Renal cortex interstitium (tissue), 15 donors: ENCODE measurements at places on chromosomes 12 and 14.

DNA sequence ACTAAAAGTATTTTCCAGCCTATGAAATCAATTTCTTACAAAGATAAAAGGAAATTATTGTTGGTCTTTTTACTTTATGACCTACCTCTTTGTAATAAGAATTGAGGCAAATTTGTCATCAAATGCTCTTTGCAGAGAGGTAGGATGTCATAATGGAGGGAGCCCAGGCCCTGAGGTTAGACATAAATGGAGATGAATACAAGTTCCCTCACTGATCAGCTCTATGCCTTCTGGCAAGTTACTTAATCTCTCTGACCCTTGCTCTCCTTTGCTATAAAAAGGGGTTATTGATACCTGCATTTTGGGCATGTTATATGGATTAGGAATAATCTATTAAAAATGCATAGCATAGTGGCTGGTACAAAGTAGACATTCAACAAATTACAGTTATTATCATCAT, 146.9 kb upstream of the KRR1 start:
- DNase-seq = no peak

DNA sequence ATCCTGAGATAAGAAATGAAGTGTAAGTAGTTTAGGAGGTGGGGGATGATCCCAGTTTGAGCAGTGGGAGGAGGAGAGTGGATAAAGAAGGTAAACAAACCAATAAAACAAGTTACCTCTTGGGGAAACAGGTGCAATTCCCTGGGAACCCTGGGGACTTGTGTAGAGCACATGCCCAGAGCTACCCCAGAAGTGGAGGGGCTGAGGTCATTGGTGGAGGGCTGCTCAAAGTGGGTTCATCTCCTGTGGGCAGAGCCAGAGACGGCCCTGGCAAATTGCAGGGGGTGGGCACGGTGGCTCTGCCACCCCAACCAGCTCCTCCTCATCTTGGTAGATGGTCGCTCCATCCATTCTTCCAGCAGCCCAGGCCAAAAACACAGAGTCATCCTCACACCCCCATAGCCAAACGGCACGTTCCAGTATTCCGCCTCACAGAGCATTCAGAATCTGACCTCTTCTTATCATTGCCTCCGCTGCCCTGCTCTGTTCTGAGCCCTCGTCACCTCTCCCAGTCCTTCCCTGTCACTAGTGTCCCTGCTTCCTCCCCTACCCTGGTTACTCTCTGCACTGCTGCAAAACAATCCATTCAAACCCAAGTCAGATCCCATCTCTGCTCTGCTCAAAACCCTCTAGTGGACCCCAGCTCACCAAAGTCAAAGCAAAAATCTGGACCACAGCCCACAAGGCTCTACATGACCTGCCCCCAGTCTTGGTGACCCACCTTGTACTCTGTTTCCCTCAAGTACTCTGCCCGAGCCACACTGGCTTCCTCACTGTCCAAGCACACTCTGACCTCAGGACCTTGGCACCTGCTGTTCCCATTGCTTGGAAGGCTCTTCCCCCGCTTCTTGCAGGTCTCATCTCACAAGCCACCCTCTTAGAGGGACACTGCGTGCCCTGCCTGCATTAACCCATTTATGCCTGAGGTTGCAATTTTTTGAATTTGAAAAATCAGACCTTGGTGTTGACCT, 5.5 kb downstream of the CYP46A1 start:
- no peak for DNase-seq

- no peak for DNase-seq
These were observed 87.2 kb downstream of the C12orf75 start for GRCh38 chr12:105417732-105418131.

DNA sequence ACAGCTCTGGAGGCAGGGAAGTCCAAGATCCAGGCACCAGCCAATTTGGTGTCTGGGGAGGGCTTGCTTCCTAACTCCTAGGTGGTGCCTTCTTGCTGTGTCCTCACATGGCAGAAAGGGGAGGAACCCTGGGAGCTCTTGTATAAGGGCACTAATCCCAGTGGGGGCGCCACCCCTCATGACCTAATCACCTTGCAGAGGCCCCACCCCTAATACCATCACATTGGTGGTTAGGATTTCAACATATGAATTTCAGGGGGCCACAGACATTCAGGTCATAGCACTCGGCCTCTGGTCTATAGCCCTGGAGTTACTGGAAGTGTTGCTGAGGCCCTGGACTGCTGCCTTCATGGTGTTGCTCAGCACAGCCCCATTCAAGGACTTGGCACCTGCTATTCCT, 14.6 kb downstream of the PSMD9 start:
- no peak for DNase-seq

DNA sequence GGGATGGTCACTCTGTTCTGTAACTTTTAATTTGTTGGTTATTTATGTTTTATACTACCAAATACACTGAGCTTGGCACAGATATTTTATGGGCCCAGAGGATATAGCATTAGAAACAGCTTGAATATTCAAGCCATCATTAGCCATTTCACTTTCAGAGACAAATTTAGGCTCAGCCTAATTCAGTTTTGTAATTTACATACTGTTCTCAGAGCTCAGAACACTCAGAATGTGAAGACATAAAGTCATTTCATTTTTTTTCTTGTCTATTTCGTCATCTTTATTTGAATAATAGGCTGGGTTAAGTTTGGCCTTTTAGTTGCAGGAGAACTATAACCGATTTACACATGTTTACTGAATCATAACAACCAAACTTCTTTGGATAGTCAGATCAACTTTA, 361.7 kb downstream of the SNAPC1 start:
- no peak for DNase-seq

GRCh38 chr12:104406164-104406563, 50.6 kb upstream of the CHST11 start:
- no peak for DNase-seq

DNA sequence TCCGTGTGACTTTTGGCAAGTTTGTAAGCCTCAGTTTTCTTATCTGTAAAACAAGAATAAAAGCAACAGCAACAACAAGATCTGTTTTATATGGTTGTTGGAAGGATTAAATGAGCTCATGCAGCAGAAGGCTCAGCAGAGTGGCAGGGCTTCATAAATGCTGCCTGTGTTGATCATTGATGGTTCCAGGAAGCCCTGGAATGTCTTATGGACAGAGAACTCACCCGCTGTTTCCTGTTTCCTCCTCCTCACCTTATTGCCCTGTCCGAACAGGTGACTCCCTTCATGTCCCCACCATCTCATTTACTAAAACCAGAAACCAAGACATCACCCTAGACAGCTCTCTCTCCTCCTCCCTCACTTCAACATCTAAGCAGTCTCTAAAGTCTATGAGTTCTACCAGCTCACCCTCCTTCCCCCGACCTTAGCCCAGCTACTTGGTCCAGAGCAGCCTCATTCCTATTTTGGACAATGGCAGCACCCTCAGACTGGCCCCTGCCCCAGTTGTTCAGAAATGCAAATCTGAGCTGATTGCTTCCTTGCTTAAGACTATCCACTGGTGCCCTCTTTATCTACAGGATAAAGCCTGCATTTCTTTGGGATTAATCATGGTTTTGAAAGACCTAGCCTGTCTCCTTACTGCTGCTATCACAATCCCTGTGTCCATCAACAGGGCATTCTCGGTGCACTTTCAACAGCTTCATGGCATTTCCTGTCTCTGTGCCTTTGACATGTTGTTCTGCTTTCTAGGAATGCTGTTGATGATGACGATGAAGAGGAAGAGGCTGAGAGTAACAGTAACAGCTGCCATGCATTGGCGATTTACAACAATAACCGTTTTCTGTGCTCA, 21.4 kb upstream of the GSG1 start:
- DNase-seq = no peak

GRCh38 chr12:130547480-130548155, 168.5 kb downstream of the RIMBP2 start:
- no peak for DNase-seq

- DNase-seq = no peak
These were observed 105.5 kb downstream of the GPATCH2L start for GRCh38 chr14:76257111-76257803.

GRCh38 chr12:28086521-28087155, 103.6 kb upstream of the CCDC91 start:
- no peak for DNase-seq

DNA sequence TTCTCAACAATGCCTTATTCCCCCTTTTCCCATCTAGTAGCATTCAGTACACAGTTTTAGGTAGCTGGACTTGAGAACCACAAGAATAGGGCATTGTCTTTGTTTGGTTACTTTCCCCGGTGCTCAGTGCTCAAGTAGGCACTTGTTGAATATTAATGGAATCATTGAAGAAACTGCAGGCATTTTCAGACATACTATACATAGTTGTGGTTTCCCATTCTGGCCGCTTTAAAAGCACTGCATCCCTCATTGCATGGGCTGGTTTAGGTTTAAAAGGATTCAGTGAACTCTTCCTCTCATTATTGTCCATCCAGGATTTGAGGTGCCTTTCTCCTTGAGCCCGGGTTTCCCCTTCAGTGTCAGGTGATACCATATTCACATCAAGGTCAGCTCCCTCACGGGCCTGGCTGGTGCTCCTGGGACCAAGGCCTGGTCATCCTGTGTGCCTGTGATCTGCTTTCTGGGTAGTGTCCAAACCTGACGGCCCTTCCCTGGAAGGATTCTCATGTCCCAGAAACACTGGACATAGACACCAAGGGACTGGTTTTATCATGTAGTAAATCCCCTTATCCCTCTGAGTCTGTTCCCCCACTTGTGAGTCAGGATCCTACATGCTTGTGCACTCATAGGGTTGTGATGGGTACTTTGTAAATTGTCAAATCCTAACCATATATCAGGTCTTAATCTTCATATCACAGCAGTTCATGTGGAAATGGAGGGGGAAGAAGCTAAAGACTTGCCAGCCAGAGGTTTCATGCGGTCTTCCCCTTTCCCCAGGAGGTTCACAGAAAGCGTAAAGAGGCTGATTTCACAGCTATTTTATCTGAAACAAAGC, 7.4 kb downstream of the TCP11L2 start:
- DNase-seq = no peak

- DNase-seq = no peak
These were observed 103.2 kb downstream of the SINHCAF start for GRCh38 chr12:31222620-31223222.

GRCh38 chr12:19855851-19856250, 416.6 kb downstream of the AEBP2 start:
- no peak for DNase-seq

DNA sequence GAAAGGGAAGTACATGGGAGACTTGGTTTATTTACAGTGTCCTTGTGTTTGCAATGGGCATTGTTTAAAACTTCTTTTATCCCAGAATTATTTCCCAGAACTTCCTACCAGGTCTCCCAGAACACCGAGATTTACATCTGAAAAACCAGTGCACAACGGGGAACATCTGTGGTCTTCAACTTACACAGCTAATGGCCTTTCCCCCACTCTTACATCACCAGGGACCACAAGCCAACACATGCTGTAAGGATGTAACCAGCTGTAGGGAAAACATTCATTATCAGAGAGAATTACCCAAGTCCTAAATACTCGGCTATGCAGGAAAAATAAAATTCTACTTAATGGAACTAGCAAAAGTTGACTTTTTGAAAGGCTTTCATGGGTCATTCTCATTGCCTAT, 267.6 kb downstream of the DUSP6 start:
- no peak for DNase-seq

- no peak for DNase-seq
These were observed 93.1 kb upstream of the EVL start for GRCh38 chr14:99971941-99972747.

DNA sequence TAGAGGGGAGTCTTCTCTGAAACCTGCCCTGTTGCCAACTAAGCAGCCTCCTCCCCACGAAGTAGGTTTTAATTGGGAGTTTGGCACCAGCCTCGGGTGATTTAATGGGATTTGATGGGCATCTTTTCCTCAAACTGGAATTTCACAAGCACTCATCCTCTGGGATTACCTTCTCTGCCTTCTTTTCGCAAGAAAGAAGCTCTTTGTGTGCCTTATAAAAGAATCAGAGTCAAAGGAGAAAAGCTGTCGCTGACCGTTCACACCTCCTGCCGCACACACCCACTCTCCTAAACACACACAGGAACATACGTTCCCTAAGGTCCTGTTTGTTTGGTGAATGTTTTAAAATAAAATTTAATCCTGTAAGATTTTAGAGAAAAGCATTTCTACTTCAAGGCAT, 84.0 kb downstream of the PRMT8 start:
- DNase-seq = no peak

GRCh38 chr12:40560848-40561247, 131.4 kb upstream of the CNTN1 start:
- DNase-seq = no peak

GRCh38 chr14:32594766-32595165, 265.7 kb downstream of the AKAP6 start:
- no peak for DNase-seq

GRCh38 chr12:110029290-110029815, 19.0 kb downstream of the C12orf76 start:
- DNase-seq = no peak

- no peak for DNase-seq
These were observed 61.7 kb upstream of the RFLNA start for GRCh38 chr12:124233041-124233796.

- no peak for DNase-seq
These were observed 65.1 kb downstream of the KTN1 start for GRCh38 chr14:55645145-55645544.

DNA sequence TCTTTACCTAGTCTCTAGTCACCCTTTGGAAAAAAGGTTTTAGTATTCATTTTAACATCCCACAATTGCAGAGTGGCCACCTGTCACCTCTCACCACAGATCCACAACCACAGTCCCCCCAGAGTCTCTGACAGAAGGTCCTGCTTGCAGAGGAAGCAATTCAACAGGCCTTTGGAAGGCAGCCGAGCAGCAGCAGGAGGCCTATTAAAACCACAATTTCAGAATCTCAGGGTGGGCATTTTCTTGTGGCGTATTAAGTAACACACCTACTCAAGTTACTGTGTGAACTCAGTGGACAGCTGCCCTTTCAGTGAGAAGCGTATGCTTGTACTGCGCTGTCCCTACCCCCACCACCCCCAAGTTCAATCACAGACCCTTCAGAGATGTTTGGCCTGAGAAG, 234.0 kb upstream of the HMGA2 start:
- DNase-seq = no peak

- DNase-seq = no peak
These were observed 33.1 kb downstream of the WSCD2 start for GRCh38 chr12:108162207-108162606.

DNA sequence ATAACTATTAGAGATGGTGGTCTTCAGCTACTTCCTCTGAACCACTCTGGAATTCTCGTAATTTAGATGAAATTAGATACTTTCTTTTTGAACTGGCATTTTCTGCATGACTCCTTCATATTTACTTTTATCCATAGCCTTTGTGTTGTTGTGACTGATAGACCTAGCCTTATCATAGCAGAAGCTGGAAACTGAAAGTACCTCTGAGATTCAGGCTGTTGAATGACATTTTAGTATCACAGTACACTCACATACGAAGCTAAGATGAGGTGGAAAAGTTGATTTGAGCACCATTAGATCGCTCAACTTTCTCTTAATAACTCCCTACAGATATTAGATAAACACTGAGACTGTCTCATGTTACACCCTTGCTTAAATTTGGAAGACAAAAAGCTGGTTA, 525.1 kb upstream of the FBXO33 start:
- no peak for DNase-seq

GRCh38 chr14:101124815-101125214, 221.3 kb upstream of the RTL1 start:
- DNase-seq = no peak

- no peak for DNase-seq
These were observed 411.9 kb downstream of the NELL2 start for GRCh38 chr12:44464180-44464579.

- no peak for DNase-seq
These were observed 9.7 kb upstream of the PEBP1 start for GRCh38 chr12:118126119-118126757.
